T-helper 17 cell (primary cell): ENCODE measurements at places on chromosomes 11 and 22.

- no peak for DNase-seq
Observed at GRCh38 chr11:59225017-59225416, 12.3 kb upstream of the MPEG1 start.

DNA sequence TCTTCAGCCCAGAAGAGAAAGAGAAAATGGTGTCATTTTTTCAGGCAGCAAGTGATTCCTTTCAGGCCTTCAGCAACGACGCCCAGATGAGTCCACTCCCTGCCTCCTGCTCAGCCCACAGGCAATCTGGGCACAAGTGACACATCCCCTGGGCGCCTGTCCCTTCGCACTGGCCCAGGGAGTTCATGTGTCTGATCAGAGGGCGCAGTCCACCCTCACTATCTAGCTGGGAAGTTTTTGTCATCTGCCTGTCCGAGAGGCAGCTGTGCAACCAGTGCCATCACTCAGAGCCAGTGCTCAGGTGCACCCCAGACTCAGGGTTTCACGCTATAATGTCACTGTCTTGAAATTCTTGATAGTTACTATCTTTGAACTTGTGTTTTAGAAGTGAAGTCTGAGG, 1.4 kb upstream of the KCNQ1OT1 start:
- DNase-seq: no peak

GRCh38 chr11:61971248-61972111, 4.0 kb upstream of the FTH1 start:
- DNase-seq: no peak

DNA sequence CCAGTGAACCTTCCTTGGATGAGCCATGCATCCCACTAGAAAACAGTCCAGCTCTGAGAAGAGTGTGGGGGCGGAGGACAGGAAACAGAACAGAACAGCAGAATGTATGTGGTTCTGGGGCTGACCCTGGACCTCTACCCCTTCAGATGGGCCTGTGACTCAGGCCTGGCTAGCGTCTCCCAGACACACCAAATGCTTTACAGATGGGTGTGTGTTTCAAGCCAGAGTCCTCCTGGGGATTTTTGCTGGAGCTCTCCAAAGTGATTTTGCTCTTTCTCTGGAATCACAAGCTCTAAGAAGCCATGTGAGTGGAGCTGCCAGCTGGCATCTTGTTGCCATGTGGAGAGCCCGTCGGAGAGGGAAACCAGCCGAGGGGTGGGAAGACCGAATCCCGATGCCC, 13.2 kb upstream of the C1QTNF4 start:
- no peak for DNase-seq

DNA sequence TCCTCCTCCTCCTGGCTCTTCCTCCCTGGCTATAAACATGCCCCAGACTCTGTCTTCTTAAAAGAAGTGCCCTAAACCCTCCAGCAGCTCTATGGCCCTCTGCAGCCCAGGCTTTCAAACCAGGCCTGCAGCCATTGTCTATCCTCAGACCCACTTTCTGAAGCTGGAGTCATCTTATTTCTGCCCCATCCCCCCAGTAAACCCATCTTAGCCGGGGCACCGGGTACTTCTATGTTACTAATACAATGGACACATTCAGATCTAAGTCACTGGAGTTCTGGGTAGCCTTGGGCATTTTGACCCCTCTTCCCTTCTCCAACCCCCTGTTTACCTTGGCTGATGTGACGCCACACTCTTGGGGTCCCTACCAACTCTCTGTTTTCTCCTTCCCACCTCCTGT, 29.7 kb upstream of the CACNG2 start:
- no peak for DNase-seq

GRCh38 chr22:37219533-37219932, 7.3 kb upstream of the SSTR3 start:
- no peak for DNase-seq

DNA sequence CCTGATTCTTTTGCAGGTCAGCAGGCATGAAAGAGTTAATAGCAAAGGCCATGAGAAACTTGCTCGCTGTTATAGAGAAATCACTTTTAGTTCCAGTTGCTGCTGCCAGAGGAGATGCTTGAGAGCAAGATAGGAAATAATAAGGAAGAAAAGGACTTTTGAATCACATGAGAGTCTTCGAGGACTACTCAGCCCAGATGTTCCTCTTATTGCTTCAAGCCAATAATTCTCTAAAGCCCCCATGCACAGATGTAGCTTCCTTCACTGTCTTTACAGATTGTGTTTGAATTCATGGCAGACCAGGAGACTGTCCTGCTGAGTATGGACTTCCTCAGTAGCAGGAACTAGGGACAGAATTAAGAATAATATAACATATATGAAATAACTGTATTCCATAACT, 50.1 kb upstream of the OLFML1 start:
- DNase-seq: no peak

DNA sequence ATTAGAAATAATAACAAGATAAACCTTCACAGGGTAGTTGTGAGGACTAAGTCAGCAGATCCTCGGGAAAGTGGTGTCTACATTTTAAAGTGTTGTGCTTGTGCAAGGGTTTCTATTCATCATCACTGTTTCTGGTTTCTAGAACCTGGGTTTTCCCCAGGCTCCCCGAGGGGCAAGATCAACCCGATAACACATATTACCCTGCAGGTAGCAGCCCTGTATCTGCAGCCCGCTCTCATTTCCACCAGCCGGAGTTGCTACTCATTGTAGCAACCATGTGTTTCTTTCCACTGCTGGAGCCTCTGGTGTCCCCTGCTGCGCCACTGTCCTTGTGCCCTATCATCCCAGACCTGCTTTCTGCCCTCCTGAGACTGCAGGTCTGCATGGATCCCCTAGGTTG, 67.0 kb downstream of the MIAT start:
- no peak for DNase-seq

GRCh38 chr11:75576499-75576918, 14.5 kb downstream of the SERPINH1 start:
- DNase-seq: no peak

GRCh38 chr22:36940676-36941075, 27.2 kb downstream of the CSF2RB start:
- DNase-seq: no peak

DNA sequence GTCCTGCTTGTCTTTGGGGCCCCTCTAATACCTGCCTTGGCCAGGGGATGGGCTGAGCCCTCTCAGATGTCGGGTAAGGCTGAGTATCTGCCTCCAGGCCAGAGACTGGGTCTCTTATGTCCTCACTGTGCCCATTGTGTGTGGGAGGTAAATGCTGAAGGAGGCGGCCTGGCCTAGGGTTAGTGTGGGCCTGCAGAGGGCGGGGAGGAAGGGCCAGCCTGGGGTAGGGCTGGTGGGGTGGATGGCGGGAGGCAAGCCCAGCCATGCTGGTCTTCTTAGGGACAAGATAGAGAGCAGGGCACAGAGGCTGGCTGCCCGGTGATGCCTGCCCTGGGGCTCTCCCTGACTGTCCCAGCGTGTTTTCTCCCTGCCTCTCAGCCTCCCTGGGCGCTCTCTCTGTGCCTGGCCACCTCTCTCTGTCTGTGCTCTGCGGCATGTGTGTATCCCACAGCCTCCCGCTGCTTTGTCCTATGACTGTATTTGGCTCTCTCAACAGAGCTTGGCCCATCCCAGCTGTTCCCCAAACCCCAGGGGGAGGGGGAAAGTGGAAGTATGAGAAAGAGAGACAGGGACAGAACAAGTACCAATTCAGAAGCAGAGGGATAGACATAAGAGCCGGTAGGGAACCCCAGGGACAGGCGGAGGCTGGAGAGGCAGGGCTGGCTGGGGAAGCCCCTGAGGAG, 57.0 kb downstream of the PDE2A start:
- DNase-seq: no peak

GRCh38 chr11:75344186-75344585, 7.3 kb downstream of the ARRB1 start:
- DNase-seq: no peak

DNA sequence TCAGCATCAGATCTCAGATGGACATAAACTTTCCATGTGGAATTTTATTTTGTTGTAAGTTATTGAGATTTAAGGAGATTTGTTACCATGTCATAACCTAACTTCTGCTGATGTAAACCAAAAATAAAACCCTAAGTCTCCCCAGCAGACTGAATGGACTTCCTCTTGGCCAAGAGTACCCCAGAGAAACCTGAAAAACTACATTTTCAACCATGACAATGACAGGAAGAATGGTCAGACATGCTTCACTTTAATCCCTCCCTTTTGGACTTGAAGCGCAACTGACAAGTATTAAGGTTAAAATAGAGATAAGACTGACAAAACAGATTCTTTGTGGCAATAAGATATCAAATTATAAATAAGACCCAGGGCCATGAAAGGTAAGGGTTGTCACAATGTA, 579.7 kb upstream of the RAG2 start:
- DNase-seq: no peak

GRCh38 chr11:12270215-12270797, 107.1 kb upstream of the PARVA start:
- no peak for DNase-seq

DNA sequence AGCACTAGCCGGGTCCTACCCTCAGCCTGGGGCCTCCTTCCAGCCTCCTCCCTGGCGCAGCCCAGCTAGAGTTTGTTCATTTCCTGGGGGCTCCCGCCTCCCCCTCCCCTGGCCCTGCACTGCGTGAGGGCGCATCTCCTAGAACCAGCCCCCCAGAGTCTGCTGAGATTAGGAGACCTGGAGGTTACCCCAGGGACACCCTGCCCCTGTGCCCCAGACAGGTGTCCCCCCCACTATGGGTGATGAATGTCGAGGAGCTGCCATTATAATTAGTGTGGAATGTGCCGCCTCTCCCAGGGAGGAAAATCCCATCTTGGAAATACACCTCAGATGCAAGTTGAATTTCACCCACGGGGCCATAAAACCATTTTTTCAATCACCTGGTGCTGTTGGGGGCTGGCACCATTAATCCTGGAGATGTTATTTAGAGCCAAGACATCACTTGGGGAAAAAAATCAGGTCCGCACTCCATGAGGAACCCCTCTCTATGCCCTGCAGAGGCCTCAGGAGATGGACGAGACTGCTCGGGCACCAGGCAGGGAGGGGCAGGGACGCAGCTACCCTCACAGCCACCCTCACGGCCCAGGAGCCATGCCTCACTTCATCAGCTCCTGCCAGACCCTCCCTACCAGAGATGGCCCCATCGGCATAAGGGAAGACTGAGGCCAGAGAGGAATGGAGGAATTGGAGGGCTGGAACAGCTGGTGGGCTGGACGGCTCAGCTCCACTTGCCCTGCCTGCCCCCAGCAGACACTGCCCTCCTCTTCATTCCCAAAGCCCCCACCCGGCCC, 197.5 kb downstream of the IGLL1 start:
- DNase-seq: no peak

DNA sequence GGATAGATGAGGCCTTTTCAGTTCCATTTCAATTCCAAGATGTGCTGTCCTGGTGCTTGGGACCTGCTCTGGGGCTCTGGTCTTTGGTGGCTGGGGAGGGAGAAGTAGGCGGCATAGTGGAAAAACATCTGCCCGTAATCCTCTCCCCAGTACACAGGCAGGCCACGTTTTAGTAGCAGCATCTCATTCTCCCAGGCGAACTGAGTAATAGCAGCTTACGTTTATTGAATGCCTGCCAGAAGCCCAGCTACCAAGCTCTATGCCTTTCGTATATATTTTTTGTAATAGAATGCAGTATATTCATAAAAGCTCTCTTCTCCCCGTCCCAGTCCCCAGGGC, 11.4 kb downstream of the ACO2 start:
- DNase-seq: no peak

DNA sequence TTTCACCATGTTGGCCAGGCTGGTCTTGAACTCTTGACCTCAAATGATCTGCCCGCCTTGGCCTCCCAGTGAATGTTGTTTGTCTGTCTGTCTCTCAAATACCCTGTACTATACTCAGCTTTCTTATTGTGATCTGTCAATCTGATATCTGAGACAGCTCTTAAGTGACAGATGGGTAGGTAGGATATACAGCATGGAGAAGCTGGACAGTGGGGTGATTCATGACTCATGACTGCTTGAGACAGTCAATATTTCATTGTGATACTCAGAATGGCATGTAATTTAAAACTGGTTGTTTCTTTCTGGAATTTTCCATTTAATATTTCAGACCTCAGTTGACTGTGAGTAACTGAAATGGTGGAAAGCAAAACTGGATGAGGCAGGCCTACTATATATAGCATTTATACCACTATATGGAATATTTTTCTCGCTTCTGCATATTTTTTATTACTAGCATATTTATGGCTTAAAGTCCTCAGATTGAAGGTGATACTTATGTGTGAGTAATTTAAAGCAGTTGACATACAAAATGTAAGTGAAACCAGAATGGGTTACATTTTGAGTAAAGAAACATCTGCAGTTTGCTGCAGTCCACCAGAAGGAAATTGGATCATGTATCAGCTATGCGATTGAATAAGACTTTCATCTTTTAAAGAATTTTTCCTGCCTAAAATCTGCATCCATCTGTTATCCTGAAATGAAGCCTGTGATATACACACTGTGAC, 22.3 kb downstream of the ARHGAP42 start:
- DNase-seq: no peak

- no peak for DNase-seq
Observed at GRCh38 chr22:46008836-46009596, 32.1 kb upstream of the WNT7B start.

DNA sequence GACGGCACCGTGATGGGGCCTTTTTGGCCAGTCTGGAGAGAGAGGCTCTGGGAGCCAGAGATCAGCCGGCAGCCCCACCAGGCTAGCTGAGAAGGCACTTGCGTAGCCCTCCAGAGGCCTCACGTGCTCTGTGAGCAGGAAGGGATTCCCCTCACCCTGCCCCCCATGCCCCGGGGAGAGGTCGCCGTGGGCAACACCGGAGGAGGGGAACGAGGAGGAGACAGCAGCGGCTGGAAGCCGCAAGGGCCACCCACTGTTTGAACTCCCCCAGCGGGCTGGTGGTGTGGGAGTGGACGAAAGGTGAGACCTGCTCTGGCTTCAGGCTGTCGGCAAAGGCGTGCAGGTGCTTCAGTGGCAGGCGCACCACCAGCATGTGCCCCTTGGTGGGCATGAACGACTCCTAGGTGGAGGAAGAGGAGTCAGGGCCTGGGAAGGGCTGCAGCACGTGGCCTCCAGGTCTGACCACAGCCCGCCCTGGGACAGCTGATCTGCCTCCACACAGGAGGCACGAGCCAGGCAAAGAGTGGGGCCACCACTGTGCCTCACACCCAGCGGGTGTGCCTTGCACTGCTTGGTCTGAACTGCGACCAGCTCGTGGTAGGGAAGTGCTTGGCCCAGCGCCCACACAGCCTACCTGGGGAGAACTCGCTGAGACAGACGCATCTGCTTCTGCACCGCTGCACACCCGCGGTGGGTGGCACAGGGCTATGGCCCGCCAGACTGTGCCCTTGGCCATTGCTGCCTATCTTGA, 99.9 kb downstream of the MED15 start:
- DNase-seq: no peak

DNA sequence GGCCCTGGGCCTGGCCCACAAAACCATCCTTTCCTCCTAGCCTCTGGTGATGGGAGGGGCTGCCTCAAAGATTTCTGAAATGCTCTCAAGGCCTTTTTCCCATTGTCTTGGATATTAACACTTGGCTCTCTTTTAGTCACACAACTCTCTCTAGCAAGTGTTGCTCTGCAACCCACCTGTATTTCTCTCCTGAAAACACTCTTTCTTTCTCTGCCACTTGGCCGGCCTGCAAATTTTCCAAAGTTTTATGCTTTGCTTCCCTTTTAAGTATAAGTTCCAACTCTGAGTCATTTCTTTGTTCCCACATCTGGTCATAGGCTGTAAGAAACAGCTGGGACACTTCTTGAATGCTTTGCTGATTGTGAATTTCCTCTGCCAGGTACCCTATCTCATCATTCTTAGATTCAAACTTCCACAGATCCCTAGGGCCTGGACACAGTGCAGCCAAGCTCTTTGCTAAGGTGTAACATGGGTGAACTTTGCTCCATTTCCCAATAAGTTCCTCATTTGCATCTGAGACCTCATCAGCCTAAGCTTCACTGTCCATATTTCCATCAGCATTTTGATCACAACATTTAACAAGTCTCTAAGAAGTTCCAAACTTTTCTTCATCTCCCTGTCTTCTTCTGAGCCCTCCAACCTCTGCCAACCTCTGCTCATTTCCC, 93.8 kb downstream of the TRIM29 start:
- DNase-seq: no peak
